ENCODE measurements at places on chromosomes 16 and 17.

DNA sequence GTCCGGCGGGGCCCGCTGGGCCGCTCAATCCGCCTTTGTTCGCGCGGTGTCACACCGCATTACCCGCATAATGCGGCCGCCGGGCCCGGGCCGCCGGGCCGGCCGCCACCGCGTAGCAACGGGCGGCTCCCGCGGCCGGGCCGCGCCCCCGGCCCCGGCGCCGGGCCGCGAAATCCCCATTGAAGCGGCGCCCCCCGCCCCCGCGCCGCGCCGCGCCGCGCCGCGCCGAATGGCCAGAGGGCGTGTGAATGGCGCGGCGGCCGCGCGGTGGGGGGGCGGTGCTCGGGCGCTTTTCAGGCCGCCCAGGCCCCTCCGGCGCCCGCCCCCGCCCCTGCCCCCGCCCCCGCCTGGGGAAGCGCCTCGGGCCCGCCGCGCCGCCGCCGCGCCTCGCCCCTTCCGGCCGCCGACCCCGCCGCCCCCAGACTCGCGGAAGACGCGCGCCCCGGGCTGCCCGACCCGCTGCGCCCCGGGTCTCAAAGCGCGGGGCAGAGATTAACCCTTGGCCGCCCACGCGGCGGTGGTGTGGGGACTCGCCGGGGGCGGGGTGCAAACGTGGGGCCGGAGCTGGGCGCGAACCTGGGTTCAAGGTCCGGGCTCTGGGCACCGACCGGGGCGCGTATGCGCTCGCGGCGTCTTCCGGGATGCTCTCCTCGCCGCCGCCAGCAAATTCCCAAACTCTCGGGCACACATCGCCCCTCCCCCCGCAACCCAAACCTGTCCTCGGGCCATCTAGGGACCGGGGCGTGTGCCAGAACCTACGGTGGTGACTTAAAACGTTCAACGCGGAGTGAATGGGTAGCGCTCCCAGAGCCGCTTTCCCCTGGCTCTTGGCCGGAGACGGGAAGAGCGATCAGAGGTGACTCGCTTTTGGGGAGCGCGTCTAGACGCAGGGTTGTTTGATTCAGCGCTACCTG lies 46.7 kb downstream of the WNT3 start:
- peak; percentile 7 for DNase-seq

DNA sequence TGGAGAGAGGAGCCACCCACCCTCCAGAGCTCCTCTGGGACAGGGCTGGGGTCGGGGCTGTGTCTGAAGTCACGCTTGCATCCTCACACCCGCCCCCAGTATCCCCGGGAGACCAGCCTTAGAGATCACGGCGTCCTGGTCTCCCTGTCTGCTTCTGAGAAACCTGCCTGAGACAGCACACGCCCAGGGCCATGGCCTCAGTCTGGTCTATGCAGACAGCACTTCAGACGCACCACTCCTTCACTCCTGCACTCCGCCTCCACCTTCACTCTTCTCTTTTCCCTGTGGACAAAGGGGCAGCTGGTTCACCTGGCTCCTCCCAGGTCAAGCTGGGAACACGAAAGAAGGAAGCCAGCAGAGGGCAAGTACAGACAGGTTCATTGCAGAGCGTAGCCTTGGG lies 248.0 kb upstream of the GSE1 start:
- no peak for DNase-seq

DNA sequence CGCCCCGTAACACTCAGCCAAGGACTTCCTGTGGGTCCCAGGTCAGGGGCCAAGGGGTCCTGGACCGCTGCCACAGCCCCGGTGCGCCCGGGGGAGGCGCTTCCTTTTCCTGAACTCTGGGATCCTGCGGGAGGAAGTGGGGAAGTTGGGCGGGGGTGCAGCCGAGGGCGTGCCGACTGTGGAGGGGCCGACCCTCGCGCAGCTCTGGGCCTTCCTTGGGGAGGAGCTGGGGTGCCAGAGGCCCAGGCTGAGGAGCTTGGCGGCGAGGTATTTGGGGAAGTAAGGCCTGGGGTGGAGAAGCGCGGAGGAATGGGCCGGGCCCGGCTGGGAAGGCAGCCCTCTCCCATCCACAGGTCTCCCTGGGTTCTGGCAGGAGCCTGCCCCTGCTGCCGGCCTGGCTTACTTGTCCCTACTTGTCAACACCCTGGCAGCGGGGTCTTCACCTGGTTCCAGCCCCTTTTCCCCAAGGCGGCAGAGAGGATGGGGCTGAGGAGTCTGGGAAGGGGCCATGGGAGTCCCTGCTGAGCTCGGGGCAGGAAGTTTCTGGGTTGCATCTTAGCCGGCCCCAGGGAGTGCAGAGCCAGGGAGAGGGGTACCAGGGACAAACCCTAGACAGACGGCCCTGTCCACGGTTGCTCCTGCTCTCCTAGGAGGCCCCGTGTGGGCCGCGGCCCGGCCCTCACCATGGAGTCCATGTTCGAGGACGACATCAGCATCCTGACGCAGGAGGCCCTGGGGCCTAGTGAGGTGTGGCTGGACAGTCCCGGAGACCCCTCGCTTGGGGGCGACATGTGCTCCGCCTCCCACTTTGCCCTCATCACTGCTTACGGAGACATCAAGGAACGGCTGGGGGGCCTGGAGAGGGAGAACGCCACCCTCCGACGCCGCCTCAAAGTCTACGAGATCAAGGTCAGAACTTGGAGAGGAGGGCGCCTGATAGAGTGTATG lies 1.7 kb downstream of the TBKBP1 start:
- no peak for DNase-seq

DNA sequence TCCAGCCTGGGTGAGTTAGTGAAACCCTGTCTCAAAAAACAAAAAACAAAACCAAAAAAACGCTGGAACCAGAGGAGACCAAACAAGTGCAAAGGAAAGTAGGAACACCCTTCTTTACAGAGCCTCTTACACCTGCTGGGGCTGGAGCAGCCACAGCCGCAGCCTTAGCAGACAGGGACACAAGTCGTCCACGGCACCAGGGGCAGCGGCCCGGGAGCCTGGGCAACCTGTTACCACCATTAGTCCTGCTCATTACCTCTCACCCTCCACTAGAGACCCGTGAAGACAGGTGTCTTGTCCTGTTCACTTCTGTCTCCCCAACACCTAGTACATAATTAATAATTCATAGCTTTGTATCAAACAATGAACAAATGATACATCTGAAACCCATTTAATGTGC lies 83.6 kb downstream of the C16orf78 start:
- no peak for DNase-seq

- no peak for DNase-seq
These were observed 12.4 kb downstream of the ZNF232 start for GRCh38 chr17:5099271-5099670.

- DNase-seq = no peak
These were observed 18.5 kb downstream of the CYTH1 start for GRCh38 chr17:78763561-78763960.

- peak; percentile 40 for DNase-seq
These were observed 46.5 kb upstream of the CPNE2 start for GRCh38 chr16:57045694-57046381.

DNA sequence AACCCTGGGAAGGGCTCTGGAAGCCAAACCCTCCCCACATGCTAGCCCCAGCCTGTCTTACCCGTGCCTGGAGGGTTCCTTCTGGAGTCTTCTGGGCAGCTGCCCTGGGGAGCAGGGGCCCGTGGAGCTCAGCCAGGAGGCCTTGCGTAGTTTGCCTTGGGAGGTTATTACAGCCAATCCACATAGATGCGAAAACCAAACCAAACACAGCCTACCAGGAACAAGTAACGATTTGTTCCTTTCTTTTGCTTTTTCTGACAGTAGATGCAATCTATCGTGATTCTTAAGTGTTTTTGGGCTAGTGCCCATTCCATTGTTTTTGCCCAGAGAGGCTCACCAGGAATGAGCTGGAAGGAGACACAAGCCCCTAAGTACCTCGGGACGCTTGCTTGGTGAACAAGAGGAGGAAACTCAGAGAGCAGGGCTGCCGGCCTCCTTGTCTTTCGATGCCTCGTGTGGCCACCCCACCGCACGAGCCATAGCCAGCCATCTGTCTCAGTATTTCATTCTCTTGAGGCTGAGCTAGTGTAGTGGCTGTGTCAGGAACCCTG lies 102.7 kb upstream of the NOL11 start:
- DNase-seq = no peak

DNA sequence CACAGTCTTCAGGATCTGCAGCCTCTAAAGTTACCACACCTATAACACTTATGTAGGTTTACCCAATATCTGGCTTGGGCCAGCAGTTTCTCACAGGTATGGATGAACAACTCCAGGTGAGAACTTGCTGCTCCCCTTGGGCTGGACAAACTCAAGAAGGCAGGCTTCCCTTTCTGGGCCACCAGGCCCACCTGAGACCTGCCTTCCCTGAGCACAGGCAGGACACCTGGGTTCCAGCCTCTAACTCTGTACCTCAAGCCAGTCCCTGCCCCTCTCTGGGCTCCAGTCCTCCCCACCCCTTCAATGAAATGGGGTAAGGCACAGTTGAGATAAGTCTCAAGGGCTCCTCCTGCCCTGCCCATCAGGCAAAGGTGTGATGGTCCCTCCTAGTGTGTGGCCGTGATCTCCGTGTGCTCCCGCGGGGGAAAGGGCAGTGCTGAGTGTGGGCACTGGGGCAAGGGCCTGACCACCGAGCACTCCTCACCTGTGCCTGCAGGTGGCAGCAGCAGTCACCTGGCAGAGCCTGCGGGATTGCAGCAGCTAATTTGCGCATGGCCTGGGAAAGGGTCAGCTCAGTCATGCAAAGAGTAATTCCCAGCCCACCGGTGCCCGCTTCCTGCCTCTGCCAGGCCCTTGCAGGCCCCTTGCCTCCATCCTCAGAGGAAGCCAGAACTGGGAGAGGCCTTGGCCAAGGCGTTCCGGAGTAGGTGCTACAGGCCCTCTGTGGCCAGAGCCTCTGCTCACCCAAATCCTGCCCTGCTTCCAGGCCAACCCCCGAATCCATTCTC lies 28.2 kb upstream of the ADGRG1 start:
- DNase-seq = peak; percentile 35

- no peak for DNase-seq
These were observed 14.8 kb downstream of the RAI1 start for GRCh38 chr17:17696085-17696484.

- DNase-seq = peak; percentile 7
These were observed 101.2 kb downstream of the SSH2 start for GRCh38 chr17:29828676-29829284.

GRCh38 chr17:47945529-47946508 lies 4.4 kb downstream of the PNPO start:
- DNase-seq = no peak

DNA sequence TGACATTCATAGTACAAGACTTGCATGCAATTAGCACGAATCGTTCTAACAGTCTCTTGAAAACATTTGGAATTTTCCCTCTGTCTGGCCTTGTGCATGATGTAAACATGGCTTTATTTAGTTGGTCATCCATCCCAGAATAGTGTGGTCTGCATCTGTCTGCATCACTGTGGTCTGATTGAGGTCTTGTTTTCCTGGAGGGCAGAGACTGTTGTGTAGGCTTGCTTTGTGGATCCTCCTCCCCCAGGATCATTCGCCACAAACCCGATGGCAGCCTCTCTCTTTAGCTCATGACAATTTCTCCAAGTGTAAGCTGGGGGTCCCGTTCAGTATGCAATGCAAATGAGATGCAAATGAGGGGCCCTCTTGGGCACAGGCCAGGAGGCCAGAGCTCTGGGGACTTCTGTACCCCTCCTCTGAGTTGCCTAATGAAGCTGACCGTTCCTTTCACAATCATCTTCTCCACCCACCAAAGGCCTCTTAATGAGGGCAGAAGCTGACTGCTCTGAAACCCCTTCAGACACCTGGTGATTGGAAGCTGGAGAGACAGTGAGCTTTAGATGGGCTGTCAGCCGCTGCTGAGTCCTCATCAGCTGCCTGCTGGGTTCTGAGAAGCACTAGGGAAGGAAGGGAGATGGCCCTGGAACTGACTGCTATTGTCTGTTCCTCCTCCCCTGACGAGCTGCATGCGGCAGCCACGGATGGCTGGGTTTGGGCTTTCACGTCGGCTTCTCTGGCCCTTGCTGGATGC lies 201.2 kb upstream of the CACNG3 start:
- no peak for DNase-seq

- DNase-seq = no peak
These were observed 45.0 kb upstream of the CLEC3A start for GRCh38 chr16:77977339-77977738.

DNA sequence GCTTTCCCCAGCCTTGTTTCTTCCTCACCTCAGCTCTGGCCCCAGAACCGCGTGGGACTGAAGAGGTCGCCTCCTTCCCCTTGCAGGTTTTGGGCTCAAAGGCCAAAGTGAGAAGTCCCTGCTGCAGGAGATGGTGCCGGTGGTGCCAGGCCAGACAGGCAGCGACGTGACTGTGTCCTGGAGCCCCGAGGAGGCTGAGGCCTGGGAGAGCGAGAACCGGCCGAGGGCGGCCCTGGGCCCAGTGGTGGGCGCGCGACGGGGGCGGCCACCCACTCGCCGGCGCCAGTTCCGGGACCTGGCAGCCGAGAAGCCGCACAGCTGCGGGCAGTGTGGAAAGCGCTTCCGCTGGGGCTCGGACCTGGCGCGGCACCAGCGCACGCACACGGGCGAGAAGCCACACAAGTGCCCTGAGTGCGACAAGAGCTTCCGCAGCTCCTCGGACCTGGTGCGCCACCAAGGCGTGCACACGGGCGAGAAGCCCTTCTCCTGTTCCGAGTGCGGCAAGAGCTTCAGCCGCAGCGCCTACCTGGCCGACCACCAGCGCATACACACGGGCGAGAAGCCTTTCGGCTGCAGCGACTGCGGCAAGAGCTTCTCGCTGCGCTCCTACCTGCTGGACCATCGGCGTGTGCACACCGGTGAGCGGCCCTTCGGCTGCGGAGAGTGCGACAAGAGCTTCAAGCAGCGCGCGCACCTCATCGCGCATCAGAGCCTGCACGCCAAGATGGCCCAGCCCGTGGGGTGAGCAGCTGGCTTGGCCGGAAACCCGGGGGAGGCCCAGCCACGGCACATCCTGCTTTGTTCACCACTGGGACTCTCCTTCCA lies 6.0 kb downstream of the ZNF213 start:
- no peak for DNase-seq

DNA sequence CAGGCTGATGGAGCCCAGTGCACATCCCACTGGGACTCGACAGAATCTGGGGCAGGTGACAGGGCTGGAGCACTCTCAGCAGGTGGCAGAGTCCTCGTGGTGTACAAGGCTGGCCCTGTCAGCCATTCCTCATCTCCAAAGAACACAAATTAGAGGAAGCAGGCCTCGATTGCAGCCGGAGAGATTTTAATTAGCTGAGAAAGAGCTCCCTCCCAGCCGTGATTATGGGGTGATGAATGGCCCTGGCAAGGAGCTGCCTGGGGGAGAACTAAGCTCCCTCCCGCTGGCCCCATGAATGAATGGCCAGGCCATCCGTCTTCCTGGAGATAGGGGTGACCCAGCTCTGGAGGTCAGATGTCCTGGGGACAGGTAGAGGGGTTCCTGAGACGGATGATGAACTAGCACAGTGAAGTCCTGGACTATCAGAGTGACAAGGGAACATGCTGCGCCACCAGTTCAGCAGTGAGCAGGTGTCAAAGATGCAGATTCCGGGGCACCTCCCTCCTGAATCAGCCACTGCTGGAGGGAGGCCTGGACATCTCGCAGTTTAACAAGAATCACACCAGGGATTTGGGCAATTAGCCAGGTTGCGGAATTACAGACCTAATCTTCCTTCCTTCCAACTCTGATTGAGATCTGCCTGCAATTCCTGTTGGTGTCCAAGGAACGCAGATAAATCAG lies 35.5 kb downstream of the PIMREG start:
- no peak for DNase-seq

- no peak for DNase-seq
These were observed 69.8 kb downstream of the MARCHF10 start for GRCh38 chr17:62738281-62738680.
